ENCODE measurements at places on chromosomes 13 and 19.
A peak's percentile ranks its signal among the peaks of the same experiment; 100 is the strongest.

- no peak for DNase-seq
Measured at GRCh38 chr13:94170145-94170571, 309.3 kb downstream of the DCT start.

DNA sequence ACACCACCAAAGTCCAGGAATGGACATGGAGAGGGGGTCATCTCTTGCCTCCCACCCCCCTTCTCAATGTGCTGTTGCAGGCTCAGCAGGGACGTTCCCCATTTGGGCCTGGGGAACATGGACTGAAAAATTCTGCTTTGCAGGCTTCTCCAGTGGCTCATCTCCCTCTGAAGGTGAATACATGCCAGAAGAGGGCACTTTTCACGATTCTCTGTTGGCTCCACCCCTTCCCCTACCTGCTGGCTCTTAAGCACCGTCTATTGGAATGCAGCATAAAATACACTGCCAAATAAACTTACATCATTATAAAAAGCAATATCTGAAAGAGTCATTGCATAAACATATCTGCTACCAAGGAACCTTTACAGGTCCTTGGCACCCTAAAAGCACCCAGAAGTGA is 35.7 kb downstream of the NHLRC3 start:
- no peak for DNase-seq

GRCh38 chr19:10646456-10647159 is 7.5 kb upstream of the ILF3 start:
- DNase-seq: no peak

- no peak for DNase-seq
Measured at GRCh38 chr13:26693749-26694463, 66.7 kb downstream of the GPR12 start.

GRCh38 chr19:19628501-19629134 is 598 bp upstream of the LPAR2 start:
- DNase-seq: peak; percentile 23

GRCh38 chr19:34237939-34238338 is 16.4 kb upstream of the GARRE1 start:
- DNase-seq: no peak

- DNase-seq: no peak
Measured at GRCh38 chr13:106532111-106532929, 3.1 kb downstream of the EFNB2 start.

DNA sequence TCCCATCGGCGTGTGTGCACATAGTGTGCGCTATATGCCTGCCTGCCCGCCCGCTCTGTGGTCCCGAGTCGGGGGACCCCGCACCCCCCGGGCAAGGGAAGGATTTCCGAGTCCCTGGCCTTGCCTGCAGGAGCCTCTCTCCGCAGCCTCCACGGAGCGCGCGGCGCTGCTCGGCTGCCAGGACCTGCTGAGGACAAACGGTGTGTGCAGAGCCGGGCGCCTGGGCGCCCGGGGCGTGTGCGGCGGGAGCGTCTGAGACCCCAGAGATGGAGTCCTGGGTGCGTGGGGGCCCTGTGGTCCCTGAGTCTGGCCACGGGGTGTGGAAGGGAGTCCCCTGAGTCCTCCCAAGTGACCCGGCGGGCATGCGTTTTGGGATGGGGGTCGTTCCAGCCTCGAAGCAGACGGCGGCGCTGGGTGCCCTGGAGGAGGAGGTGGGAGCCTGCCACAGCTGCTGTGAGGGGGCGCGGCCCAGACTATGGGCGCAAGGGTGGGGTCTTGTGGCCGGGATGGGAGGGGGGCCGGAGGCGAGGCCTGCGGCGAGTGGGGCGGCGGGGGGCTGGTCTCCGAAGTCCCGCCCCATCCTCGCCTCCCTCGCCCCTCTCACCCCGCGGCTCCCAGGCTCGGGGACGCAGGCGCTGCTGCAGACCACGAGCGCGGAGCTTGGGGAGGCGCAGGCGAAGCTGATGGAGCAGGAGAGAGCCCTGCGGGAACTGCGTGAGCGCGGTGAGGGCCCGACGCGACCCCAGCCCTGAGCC is 25.3 kb downstream of the CLEC4M start:
- DNase-seq: no peak

- DNase-seq: no peak
Measured at GRCh38 chr13:67229481-67230403, at the start of gene PCDH9. Gene PCDH9, minus strand, starts transcription at chr13:67230336. Its CDS starts 1,896 bp downstream, at chr13:67228440.
